ENCODE measurements at places on chromosomes 6 and 20. TPM values are rescaled to one million over a fixed set of nuclear protein-coding genes. Genes with fewer than 3 reads are reported as not detected.

The PLEKHG1 gene
- 4.5 TPM for total RNA-seq

The ROMO1 gene
- total RNA-seq, result 437 TPM

The OOEP gene
- total RNA-seq, result not detected

The C6orf118 gene
- not detected for total RNA-seq

The ZC2HC1B gene
- not detected for total RNA-seq

The SUMO4 gene
- 0.70 TPM for total RNA-seq

The ADTRP gene
- total RNA-seq, result 2.0 TPM

The ULBP2 gene
- 1.9 TPM for total RNA-seq

The SLC2A4RG gene
- 12.9 TPM for total RNA-seq
